ENCODE measurements at places on chromosomes 2 and 18.

DNA sequence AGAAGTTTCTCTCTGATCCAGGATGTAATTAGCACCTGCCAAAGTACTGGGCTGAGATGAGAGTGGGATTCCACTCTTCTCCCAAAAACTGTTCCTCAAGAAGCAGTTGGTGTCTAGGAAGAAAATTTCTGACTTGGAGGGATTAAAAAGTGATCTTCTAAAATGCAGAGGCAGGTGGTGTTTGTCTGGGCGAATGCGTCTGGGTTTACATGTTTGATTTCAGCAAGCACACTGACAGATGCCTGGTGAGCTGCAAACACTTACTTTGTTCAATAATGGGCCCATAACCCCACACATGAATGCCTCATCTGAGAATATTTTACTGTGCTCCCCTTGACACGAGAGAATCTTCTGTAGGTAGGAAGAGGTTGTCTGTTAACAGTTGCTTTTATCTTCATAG lies 24.3 kb upstream of the KCNF1 start:
- no peak for DNase-seq

GRCh38 chr2:16745466-16745865 lies 79.8 kb upstream of the CYRIA start:
- DNase-seq, result no peak

DNA sequence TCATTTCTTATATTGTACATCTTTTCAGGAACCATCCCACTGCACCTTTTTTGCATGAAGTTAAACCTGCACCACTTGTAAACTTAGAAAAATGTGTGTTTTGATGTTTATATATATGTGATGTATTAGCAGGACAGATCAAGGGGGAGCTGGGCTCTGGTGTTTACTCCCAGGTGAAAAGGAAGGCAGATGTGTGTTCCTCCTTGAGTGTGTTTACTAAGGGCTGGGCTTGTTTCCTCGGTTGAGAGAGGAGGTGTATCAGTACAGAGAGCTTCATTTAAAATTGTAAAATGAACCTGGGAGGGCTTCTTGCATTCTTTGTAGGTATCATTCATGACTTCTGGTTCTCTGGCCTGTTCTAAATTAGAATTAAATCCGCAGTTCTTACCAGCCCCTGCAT lies 14.8 kb downstream of the LPIN1 start:
- no peak for DNase-seq

- no peak for DNase-seq
Observed at GRCh38 chr18:72460210-72460680, 83.9 kb downstream of the CBLN2 start.

DNA sequence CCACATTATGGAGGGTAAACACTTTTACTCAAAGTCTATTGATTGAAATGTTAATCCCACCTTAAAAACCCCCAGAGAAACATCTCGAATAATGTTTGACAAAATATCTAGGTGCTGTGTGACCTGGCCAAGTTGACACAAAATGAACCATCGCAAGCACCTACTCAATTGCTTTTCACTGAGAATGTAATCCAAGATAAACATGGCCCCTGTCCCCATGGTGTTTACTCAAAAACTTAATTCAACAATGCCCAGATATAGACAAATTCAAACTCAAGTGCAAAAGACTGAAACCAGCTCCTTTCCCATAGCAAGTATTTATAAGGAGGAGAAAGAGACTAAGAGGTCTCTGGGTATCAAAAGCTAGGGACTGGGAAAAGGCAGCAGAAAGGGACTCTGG lies 15.0 kb upstream of the ACMSD start:
- no peak for DNase-seq

DNA sequence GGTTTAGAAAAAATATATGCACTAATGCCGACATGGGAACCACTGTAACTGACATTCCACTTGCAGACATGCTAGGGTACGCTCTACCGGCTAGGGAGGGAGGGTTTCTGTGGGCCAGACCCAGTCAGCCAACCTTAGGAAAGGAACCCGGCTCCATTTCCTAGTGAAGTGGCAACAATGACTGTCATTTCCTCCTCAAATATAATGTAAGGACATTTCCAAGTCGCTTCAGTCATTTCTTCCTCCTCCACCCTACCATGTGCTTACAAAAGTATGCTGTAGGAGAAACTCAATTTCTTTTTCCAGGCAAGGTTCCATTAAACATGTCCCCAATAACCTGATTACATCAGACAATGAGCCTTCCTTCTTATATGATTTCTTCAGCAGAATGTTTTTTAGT lies 64.3 kb upstream of the PSMD14 start:
- no peak for DNase-seq

GRCh38 chr2:163652751-163653150 lies 83.1 kb downstream of the FIGN start:
- no peak for DNase-seq

DNA sequence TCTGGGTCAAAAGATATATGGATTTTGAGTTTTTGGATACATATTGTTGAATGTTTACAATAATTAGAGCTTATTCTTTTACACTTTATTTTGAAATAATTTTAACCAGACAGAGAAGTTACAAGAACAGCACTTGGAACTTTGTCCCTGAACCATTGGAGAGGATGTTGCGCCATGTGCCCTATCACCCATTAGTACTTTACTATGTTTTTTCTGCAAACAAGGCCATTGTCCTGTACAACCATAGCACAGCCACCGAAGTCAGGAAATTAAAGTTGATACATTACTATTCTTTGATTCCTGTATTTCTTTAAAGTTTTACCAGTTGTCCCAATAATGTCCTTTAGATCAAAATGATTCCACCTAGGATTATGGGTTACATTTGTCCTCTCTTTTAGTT lies 188.8 kb downstream of the ACKR3 start:
- no peak for DNase-seq

- no peak for DNase-seq
Observed at GRCh38 chr2:191999101-191999841, 152.4 kb upstream of the CAVIN2 start.

DNA sequence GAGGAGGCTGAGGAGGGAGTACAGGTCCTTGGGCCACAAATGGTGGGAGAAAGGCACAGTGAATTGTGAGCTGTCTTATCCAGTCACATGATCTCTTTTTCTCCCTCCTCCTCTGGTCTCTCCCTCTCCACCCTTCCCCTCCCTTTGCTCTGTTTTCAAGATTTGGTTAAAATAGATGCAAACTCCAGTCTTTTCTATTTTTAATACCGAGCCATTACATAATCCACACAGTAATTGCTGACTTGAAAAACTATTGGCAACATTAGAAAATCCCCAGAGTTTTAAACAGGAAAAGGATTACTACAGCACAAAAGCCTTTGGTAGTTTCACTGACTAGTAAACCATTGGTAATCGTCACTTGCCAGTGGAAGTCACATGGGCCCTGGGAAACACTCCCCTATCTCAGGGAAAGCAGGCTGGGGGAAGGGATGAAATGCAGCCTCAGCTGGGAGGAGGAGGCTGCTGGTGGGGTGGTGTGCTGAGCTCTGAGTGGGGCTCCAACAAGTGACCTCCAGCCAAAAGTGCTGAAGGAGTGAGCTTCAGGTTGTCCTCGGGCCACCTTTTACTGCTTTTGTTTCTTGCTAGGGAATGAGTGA lies 57.4 kb upstream of the PCBP1 start:
- no peak for DNase-seq

DNA sequence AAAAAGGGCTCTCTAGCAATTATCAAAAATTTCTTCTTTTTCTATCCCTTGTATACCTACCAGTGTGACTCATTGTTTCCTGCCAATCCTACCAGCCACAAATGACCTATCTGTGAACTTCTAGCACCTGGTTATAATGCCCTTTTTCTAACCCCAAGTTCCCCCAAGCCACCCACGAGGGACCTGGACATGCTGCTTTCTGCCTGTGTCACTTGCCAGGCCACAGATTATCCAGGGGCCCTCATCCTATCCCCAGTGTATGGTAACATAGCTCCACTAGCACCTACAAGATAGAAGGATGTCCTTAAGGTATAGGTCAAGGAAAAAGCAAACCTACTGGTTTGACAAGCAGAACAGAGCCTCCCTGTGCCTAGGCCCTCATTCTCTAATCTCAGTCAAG lies 26.8 kb downstream of the AAK1 start:
- peak; percentile 55 for DNase-seq

DNA sequence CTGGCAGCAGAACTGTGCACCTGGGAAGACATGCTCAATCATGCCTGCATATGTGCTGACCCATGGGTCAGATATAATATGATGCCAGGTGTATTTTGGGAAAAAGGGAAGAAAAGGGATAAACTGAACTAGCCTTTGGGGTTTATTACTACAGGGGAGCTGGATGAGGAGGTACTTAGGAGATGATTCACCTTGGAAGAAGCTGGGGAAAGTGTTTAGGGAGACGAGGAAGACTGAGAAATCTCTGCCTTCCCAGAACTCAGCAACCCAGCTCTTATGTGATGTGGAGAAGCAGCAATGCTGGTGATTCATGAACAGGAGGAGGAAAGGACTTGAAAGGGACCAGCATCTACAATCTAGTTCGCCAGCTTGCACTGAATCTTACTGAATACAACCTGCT lies 110.2 kb downstream of the BARD1 start:
- no peak for DNase-seq

- DNase-seq, result no peak
Observed at GRCh38 chr18:75656563-75657247, 229.2 kb upstream of the SMIM21 start.

DNA sequence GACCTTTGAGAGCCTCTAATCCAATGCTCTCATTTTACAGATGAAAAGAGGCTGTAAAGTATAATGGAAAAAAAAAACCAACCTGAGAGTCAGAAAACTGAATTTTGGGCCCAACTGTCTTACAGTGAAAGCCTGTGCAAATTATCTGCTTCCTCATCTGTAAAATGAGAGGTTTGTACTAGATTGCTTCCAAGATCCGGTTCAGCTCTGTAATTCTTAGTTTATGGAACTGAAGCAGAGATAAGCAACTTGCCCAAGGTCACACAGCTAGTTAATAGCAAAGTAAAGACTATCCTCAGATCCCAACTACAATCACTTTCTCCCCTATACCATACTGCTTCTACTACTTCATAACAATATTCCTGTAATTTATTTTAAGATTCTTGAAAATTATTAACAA lies 6.3 kb downstream of the TLK1 start:
- no peak for DNase-seq

GRCh38 chr18:46276748-46277147 lies 172.6 kb downstream of the HAUS1 start:
- DNase-seq, result no peak

- no peak for DNase-seq
Observed at GRCh38 chr2:64359892-64360657, 93.9 kb upstream of the LGALSL start.

- no peak for DNase-seq
Observed at GRCh38 chr18:72539901-72540300, 4.2 kb downstream of the CBLN2 start.

GRCh38 chr2:127355407-127356008 lies 32.3 kb downstream of the MAP3K2 start:
- DNase-seq, result peak; percentile 26

- no peak for DNase-seq
Observed at GRCh38 chr18:54946149-54946581, 13.1 kb downstream of the CCDC68 start.

DNA sequence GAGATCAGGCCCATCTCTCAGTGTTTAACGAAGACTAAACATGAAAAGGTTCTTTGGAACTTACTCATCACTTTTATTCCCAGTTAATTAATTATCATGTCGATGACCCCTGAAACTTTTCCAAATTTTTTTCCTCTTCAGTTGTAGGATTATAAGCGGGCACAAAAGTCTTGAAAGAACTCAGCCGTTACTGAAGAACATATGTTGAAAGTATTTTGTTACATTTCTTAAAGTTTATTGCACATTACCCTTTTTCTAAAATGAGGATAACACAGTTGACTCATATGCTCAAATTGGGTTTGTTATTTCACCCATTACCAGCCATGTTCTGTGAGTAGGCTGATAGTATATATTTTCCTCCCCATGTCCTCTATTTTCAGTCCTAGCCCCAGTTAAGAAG lies 75.9 kb upstream of the COL3A1 start:
- DNase-seq, result no peak

DNA sequence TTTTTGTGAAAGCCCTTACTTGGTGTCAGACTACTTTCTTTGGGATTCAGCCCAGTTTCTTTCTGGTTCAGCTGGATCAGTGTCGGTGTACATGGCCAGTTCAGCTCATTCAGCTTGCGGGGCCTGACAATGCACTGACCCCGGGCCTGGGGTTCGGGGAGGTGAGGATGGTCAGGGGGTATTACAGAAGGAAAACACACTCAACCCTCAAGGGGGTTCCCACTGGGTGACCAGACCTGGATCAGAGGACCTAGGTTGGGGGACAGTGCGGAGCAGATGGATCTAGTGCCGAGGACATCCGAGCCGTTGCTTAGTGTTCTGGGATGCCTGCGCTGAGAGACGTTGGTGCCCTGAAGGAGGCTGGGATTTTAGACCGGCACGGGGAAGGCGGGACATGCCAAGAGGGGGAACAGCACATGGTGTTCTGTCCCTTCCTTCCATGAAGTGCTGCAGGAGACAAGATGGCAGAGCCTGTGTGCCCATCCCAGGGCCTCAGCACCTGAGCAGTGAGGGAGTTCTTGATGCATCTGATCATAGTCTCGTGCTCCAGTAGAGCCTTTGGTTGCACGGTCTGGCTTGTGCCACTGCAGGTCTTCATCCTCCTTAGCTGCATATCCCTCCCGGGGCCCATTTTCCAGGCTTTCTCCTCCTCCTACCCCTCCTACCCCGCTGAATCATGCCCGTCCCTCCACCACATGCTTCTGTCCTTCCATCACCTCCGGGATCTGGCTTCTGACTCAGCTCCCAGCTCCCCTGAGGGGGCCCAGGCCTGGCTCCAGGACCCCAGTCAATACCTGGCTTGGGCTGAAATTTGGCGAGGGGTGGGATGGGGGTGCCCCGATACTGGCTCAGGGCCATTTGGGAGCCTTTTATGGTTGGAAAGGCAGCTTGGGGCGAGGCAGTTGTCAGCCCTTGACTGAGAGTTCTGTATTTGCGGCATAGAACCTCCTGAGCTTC lies 18.0 kb downstream of the SPEG start:
- no peak for DNase-seq

GRCh38 chr2:10784719-10785118 lies 27.9 kb downstream of the PDIA6 start:
- no peak for DNase-seq

DNA sequence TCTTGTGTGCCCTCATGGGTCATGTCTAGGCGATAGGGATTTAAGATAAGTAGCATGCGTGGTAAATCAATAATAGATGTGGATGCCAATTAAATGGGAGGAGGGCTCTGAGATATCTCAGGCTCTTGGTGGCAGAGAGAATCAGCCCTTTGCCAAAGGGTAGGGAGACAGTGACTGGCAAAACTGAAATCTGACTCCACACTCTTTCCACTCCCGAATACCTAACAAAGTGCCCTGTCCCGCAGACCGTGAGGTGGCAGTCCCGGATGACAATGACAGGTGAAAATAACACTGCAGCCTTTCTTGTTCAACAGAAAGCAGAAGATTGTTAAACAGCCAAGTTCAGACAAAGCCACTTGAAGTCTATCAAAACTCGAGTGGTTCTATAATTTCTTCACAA lies 47.0 kb downstream of the C2orf76 start:
- DNase-seq, result no peak

GRCh38 chr2:177229442-177230242 lies 17.0 kb downstream of the HNRNPA3 start:
- DNase-seq, result no peak

GRCh38 chr18:54163453-54163852 lies 61.0 kb downstream of the MBD2 start:
- no peak for DNase-seq

Measured in CD4-positive, alpha-beta T cell (primary cell).